ENCODE measurements at places on chromosomes 1 and 21.

GRCh38 chr1:150068109-150068435 lies 496 bp downstream of the VPS45 start:
- no peak for DNase-seq

DNA sequence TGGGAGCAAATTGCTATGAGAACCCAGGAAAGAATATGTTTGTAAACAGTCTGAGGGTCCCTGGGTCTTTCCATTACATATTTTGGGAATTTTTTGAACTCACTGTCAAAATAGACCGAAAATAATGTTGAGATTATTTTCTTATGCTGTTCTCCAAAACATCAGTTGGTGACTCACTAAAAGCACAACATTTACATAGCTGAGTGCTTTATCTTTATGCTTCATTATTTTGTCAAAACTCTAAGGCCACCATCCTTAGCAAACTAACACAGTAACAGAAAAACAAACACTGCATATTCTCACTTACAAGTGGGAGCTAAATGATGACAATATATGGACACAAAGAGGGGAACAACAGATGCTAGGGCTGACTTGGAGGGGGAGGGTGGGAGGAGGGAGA lies 459.3 kb downstream of the ADGRL2 start:
- DNase-seq: no peak

- no peak for DNase-seq
Observed at GRCh38 chr1:183315991-183316758, 102.0 kb downstream of the NMNAT2 start.

DNA sequence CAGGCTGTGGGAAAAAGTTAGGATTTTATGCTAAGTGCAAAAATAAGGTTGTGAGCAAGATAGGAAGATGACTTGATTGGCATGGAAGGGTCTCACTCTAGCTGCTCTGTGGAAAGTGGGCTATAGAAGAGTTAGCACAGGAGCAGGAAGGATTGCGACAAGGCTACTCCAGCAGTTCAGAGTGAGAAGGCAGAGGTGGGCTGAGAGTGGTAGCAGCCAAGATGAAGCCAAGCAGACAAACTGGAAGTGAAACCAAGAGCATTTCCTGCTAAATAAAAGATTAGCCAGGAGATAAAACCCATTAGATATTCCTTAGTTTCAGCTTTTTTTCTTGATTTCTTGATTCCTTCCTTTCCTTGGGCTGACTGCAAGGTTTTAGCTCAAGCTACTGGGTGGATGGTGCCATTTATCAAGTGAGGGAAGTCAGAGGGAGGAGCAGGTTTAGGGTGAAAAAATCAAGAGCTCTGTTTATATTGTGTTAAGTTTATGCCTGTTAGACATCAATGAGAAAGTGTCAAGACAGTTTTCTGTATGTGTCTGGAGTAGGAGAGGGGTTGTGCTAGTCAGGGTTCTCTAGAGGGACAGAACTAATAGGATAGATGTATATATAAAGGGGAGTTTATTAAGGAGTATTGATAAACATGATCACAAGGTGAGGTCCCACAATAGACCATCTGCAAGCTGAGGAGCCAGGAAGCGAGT lies 33.1 kb upstream of the ZNF644 start:
- no peak for DNase-seq

DNA sequence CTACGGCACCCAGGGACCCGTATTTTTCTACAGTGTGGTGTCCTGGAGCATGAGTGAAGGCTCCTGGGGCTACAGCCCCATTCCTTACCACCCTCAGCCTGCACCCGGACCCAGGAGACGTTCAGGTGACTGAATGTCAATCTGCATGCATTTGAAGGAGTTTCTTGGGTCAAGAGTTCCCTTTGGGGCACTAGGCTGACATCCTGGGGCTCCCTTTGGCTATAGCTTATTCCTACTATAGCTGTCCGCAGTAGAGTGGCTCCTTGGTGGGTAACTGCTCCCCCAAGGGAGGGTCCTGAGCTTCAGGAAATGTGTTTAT lies 19.9 kb upstream of the LRRN2 start:
- no peak for DNase-seq

GRCh38 chr21:36156339-36156814 lies 247 bp upstream of the DOP1B start:
- peak; percentile 99 for DNase-seq

DNA sequence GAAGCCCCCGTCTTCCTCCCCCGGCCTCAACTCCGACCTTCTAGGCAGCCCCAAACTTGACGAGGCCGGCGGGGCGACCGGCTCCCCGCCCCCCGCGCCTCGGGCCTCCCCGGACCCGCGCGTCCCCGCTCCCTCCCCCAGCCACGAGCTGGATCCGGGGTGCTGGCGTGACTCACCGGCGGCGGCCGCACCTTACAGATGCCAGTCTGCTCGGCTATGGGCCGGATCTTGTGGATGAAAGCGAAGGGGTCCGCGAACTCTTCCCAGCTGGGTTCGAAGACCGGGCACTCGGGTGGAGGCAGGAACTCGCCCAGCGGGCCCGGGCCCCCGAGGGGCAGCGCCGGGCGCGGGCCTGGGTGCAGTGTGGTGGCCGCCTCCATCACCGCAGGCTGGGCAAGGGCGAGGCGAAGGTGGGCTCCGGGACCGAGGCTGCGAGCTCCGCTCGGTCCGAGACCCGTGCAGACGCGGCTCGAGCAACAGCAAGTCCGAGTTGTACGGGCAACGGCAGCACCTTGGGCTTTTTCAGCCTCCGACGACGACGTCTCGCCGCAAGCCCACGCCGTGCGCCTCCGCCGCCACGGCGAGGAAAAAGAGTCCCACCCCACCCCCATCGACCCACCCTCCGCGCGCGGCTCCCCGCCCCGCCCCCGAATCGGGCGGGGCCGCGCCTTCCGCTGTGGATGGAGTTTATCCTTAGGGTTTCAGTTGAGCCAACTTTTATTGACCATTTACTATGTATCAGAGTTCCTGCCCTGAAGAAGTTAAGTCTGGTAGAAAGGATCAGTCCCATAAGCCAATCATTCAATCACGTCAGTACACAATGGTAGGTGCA lies at the start of gene KDM5B:
TSS of gene KDM5B (minus strand) at position 496 of the 832 bp plus-strand sequence. CDS start at position 380, 116 bp downstream.
- peak; percentile 58 for DNase-seq

DNA sequence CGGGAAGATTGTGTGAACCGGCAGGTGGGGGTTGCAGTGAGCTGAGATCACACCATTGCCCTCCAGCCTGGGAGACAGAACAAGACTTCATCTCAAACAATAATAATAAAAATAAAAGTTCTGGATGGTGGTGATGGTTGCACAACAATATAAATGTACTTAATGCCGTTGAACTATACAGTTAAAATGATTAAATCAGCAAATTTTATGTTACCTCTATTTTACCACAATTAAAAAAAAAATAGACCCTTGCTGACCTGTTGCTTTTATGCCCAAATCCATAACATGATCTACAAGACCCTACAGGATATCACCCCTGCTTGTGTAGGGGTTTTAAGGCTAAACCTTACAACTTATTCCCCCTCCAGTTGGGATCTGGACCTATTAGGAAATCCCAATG lies 11.8 kb upstream of the PDIK1L start:
- DNase-seq: no peak

DNA sequence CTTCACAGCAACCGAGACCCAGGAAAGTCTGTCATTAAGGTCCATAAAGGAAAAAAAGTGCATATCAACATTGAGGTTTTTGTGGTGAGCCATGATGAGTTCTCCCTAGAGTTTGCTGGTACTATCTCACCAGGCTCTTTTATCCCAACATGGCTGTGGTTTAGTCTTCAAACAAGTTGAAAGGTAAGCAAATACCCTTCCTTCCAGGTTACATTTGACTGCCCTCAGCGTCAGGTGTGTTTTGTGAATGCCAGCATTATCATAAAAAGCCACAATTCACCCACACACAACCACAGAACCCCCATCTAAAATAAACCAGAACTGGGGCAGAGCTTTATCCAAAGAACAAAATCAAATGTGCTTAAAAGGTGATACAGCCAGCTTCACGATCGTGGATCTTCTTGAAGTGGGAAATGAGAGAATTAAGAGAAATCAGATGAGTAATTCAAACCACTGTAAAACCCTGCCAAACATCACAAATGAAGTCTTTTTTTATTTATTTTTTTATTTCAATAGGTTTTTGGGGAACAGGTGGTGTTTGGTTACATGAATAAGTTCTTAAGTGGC lies 64.7 kb downstream of the SETD4 start:
- DNase-seq: no peak

GRCh38 chr1:29971703-29972102 lies 735.4 kb downstream of the PTPRU start:
- DNase-seq: no peak

DNA sequence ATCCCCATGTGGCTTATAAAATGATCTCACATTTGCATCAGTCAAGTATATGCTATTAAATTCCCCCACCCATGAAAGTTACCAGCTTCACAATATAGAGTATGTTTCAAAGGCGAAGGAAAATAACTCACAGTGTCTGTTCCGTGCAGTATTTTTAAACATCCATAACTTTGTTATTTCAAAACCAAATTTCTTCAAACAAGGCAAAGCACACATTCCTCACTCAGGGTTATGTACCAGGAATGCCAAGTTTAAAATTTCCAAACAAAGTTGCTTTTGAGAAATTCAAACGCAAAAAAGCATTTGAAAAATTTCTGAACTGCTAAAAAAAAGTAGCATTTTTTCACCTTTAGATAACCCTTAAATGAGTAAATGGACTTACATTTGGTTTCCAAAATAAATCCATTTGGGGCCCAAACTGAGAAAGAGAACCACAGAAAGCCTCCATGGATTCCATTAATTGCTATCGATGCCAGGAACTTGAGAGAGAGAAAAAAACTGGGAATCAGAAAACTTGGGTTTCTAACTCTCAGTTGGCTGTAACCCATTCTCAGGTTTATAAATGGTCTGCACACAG lies 149.5 kb downstream of the SLC30A10 start:
- no peak for DNase-seq

DNA sequence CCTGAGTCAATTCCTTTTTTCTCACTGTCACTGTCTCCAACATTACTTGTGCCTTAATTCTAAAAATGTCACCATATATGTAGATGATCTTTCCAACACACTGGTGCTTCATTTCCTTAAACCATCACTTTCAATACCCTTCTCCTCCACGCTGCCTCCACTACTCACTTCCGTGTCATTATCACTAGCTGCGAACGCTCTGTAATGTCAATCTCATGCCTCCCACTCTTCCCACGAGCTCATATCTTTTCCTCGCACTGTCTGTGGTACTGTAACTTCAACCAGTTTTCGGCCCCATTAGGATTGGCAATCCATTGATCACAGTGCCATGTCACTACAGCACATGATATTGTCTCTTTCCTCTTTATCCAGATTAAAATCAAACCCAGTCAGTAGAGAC lies 61.6 kb downstream of the PLD5 start:
- DNase-seq: no peak
